ENCODE measurements at places on chromosomes 2 and 18.

GRCh38 chr2:176892676-176893226 is 319.8 kb upstream of the HNRNPA3 start:
- DNase-seq: no peak

DNA sequence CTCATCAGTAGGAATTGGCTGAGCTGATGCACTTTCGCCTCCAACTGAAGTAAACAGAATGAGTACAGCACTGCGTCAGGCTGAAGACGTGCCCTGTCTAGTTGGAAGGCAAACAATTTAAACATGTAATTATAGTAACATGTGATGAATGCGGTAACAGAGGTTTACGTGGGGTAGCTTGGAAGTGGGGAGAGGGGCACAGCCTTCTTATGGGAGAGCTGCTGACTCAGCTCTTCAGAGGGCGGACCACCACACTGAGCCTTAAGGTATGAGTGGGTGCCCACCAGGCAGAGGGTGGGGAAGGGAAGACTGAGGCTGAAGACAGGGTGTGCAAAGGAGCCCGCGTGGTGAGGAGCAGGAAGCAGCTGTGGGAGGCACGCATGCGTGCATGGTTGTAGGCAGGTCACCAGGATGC is 6.2 kb upstream of the EHD3 start:
- DNase-seq: no peak

DNA sequence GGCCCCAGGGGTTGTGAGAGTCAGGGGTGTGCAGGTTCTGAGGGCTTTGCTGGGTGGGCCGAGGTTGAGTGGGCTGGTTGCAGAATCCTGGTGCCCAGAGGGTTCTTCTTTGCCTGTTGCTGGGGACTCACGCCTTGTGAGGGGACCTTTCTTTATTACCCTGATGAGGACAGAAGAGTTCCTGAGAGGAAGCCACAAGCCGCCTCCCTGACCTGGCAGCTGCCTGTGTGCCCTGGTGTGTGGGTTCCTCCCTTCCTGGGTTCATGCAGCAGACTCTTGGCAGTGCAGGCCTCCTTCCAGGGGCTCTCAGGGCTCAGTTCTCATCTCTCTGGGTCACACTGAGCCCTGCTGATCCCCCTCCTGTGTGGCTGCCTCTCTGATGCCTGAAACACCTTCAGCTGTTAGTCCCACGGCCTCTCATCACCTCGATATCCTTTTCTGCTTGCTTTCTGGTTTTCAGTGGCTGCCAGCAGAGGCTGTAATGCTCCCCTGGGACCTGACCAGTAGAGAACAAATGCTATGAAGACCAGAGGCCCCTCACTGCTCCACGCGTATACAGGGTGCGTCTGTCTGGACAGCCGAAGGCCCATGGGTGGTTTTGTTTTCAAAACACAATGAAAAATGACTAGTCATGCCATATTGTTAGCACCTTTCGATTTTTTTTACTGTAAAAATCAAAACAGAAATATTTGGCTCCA is 191.3 kb downstream of the AGAP1 start:
- DNase-seq: no peak

DNA sequence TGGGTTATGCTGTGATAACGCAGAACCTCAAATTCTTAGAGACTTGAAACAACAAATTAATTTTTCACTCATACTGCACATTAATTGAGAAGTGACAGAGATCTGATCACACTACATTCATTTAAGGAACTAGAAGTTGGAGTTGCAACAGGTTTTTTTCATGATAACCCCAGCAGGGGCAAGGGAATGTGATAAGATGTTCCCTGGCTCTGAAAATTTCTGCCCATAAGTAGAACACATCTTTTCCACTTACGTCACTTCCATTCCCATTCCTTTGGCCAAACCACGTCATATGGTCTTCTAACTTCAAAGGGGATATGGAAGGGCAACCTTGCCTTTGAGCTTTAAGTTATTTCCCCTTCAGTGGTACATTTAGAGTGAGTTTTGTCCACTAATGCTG is 29.7 kb upstream of the PSME4 start:
- DNase-seq: no peak

GRCh38 chr2:183671233-183671632 is 547.0 kb downstream of the NUP35 start:
- no peak for DNase-seq

DNA sequence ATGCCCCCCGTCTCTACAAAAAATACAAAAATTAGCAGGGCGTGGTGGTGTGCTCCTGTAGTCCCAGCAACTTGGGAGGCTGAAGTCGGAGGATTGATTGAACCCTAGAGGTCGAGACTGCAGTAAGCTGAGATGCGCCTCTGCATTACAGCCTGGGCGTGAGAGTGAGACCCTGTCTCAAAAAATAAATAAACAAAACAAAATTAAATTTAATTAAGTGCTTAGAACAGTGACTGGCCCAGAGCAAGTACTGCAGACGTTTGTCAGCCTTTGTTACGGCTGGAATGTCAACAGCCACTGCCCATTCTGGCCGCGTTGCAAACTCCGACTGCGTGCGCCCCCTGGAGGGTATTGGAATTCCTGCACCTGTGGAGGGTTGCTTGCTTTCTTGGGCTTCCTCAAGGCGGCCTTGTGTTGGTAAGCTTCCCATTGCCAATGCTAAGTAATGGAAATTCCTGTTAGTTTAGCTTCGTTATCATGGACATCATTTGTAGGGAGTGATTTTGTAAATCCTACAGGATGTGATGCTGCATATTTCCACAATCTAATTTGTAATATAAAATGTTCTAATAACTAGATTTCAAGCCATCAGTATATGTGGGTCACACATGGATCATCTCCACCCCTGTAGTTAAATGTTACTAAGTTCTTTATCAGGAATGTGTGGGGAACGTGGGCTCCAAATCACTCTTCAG is 15.9 kb upstream of the ATP6V1B1 start:
- DNase-seq: peak; percentile 54

DNA sequence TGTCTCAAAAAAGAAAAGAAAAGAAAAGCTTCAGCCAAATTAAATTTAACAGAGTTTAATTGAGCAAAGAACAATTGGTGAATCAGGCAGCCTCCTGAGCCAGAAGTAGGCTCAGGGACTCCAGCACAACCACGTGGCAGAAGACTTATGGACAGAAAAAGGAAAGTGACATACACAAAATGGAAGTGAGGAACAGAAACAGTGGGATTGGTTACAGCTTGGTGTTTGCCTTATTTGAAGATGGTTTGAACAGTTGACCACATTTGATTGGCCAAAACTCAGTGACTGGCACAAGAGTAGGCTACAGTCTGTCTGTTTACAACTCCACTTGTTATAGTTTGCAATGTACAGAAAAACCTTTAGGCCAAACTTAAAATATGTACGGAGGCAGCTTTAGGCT is 83.1 kb downstream of the SOCS6 start:
- no peak for DNase-seq

GRCh38 chr2:64400105-64400728 is 53.7 kb upstream of the LGALSL start:
- no peak for DNase-seq

DNA sequence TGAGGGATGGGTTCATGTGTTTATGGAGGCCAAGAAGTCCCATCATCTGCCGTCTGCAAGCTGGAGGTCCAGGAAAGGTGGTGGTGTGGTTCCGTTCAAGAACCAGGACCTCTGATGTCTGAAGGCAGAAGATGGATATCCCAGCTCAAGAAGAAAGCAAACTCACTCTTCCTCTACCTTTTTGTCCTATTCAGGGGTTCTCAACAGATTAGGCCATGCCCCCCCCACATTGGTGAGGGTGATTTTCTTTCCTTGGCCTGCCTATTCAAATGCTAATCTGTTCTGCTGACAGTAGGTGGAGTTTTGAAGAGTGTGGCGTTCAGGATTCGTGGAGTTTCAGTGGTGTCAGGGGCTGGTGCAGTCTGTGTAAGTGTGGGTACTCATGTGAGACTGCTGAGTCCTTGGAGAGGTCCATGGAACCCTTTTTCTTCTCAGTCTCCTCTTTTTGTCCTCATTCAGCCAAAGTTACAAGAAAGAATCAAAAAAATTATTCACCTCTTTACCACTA is 5.9 kb downstream of the MSL3B start:
- DNase-seq: no peak

- DNase-seq: no peak
Observed at GRCh38 chr2:24343225-24343882, 17.0 kb downstream of the ITSN2 start.

DNA sequence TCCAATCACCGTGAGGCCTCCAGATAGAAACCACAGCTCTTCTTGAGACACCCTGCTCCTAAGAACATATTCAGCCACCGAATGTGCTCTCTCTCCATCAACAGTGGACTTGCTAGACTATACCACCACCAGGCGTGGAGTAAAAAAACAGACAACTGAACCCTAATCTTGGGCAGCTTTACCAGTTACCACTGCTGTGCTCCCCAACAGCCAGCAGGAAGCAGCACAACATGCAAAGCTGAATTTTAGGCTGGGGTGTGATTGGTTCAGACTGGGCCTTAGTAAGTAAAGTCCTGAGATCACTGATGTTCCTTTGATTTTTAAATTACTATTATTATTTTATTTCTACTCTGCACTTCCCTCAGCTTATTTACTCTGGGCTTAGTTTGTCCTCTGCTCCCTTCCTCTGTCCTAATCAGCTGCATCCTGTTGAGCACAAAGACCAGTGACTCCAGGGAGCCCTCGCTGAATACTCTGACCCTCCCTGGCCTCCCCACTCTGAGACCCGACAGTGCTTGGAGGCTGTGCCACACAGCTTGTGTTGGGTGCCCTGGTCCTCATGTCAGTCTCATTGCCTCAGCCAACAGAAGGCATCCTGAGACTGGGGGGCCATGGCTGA is 21.9 kb downstream of the MRPL35 start:
- peak; percentile 27 for DNase-seq

GRCh38 chr2:96940001-96940615 is 46.3 kb downstream of the FAM178B start:
- DNase-seq: no peak

DNA sequence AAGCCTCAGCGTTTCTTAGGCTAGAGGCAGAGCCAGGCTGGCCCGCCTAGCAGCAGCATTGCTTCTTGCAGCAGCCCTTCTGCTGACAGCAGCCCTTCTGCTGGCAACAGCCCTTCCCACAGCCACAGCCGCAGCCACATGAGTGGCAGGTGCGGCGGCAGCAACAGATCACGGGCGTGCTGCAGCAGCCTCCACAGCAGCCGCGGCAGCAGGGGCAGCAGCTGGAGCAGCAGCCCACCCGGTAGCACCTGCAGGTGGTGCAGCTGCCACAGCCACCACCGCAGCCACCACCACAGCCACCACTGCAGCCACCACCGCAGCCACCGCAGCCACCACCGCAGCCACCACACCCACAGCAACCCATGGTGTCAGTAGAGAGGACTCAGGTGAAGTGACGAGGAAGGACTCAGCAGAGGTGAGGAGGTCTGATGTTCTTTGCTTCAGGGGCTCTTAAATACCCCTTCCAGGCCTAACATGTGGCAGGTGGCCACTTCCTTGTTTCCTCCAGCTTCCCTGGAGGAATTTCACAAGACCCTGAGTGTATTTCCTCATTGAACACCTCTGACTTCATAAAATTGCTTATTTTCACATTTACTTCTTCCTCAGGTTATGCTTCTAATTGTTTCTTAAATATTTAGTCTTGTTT is at the start of gene SCYGR6:
Gene SCYGR6, minus strand, starts transcription at position 364 of the 646 bp plus-strand sequence. Its CDS starts 0 bp downstream, at position 364.
- DNase-seq: no peak

- no peak for DNase-seq
Observed at GRCh38 chr2:56416500-56417176, 232.8 kb downstream of the CCDC85A start.

DNA sequence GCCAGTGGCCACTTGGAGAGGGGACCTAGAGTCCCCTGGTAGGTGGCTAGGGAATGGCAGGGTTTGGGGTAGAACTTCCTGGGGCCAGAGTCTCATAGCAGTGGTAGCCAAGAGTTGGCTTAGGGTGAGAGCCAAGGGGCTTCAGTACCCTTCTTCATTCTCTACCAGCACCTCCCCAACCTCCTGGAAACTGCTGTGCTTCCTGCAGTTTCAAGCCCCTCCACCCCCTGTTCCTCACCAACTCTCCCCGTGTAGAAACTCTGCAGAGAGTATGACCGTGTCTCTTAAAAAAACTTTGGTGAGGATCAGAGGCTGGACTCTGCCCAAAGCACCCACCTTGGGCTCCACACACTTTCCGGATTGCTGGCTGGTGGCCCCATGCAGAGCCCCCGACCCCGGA is 159.6 kb downstream of the MSH2 start:
- DNase-seq: no peak

DNA sequence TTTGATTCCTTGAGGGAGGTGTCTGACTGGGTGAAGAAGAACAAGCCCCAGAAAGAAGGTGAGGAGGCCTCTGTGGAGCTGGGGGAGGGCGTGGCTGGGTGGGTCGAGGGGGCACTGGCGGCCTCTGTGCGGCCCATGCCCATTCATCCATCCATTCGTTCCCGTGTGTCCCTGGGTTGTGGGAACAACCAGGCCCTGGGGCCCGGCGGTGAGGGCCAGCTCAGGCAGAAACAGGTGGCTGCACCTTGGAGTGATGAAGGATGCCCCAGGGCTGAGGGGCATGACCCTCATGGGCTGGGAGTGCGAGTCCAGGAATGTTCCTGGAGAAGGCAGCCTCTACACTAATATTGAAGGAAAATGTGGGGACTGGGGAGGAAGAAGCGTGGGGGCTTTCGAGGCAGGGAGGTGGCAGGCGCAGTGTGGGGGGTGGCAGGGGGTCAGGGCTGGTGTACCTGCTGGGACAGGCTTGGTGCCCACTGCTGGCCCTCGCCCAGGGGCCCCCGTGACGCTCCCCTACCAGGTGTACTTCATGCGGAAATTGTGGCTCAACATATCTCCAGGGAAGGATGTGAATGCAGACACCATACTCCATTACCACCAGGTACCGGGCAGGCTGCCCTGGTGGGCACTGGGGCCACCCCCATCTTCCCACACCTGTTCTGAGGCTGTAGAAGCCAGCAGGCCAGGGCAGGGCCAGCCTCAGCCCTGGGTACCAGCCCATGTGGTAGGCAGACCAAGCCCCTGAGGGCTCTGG is 11.2 kb upstream of the GPR17 start:
- no peak for DNase-seq

GRCh38 chr2:106523976-106524665 is 37.0 kb downstream of the CD8B2 start:
- DNase-seq: no peak

DNA sequence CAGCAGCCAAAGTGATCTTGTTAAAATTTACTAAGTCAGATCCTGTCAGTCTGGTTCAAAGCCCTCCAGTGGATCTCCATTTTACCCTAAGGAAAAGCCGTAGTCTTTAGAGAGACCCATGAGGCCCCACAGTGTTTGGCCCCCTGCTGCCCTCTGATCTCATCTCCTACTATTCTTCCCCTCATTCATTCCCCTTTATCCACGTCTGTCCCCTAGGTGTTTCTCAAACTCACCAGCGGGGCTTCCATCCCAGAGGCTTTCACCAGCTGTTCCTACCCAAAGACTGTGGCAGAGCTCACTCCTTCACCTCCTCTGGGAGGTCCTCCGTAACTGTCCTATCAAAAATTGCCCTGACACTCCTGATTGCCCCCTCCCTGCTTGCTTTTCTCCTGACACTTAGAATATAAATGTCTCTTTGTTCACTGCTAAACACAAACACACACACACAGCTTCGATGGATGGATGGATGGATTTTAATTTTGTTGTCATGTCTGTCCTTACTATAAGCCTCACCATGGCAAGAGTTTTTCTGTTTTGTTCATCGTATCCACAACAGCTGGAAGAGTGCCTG is 26.1 kb downstream of the LIMS1 start:
- no peak for DNase-seq
